ENCODE measurements at places on chromosomes 3 and 15.

GRCh38 chr3:28989646-28990089 lies 291.2 kb upstream of the RBMS3 start:
- DNase-seq, result no peak

GRCh38 chr3:57586778-57587177 lies 10.4 kb downstream of the ARF4 start:
- DNase-seq, result no peak

DNA sequence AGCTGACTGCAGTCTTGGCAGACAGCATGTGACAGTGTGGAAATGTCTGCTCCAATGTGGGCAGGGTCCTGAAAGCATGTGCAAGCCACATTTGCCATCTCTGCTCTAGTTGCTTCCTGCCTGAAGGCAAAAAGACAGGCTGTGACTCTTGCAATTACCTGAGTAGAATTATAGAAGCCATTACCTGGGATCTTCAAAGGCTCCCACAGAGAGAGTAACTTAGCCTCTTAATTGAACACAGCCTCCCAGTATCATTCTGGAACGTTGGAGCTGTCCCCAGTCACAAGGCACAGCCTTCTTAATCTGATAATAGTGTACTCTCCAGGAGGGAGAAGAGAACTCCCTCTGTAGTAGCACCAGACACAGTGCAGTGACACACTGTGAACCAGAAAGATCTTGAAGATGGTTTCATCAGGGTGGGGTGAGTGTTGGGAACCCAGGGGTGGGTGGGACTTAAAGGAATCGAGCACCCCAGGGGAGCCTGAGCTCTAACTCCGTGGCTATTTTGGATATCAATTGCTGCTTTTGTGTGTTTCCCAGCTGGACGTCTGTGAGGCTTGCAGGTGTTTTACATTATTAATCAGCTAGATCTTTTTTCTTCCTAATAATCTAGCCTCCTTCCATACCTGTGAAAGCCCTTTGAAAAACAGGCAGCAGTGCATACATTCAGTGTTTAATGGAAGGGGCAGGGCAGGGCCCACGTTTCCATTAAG lies 40.6 kb upstream of the GLCE start:
- DNase-seq, result no peak

- no peak for DNase-seq
Observed at GRCh38 chr15:48617619-48618018, 27.9 kb downstream of the FBN1 start.

DNA sequence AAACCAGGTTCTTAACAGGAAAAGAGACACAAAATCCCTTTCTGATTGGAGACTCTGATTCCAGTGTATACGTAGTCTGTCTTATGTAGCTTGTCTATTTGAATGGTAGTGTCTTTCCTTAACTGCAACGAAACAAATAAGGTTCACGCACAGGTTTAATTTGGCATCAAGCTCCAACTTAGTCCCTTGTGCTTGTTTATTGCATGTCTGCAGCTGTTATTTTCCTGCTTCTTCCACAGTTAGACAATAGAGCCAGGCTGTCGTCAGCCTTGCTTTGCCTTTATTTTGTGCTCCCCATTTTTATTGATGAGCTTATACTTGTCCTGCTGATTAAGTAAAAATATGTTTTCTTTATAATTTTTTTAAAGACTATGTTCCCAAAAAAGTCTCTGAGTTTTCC lies 152.7 kb upstream of the CDIN1 start:
- no peak for DNase-seq

- DNase-seq, result no peak
Observed at GRCh38 chr3:139935016-139935865, at the start of gene CLSTN2. Gene CLSTN2 (plus strand): TSS chr3:139935185.

GRCh38 chr15:69834267-69834666 lies 263.4 kb downstream of the TLE3 start:
- DNase-seq, result no peak

DNA sequence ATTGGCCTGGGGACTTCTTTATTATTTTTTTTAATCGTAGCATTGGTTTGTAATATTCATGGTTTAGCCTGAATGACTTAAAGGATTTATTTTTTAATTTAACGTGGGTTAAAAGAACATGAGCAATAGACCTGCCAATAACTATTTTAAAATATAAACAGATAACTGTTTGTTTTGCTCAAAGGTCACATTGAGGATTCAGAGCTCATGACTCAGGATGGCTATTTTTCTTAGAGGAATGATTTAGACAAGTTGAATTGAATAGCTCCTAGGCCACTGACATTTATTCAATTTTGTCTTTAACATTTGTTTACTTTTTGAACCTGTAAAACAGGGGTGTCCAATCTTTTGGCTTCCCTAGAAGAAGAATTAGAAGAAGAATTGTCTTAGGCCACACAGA lies 68.5 kb downstream of the ITPR1 start:
- no peak for DNase-seq

Measured in activated CD4-positive, alpha-beta T cell treated with anti-CD3 and anti-CD28 coated beads, Interleukin-2, amount 50 U/mL, for 4 hours (primary cell).